ENCODE measurements at places on chromosomes 12 and 14. TPM values are rescaled to one million over a fixed set of nuclear protein-coding genes. Genes with fewer than 3 reads are reported as not detected.

The PTPN21 gene
- 10.6 TPM for total RNA-seq

The TSPAN8 gene
- total RNA-seq: 0.25 TPM

The CLEC4C gene
- not detected for total RNA-seq

The PMCH gene
- total RNA-seq: not detected

The MANSC4 gene
- not detected for total RNA-seq

The RACGAP1 gene
- total RNA-seq: 15.0 TPM

The SLC6A12 gene
- total RNA-seq: 11.1 TPM

The CD27 gene
- total RNA-seq: 0.25 TPM

The C14orf119 gene
- 12.8 TPM for total RNA-seq

The TAS2R8 gene
- 0.49 TPM for total RNA-seq

The RHNO1 gene
- 22.9 TPM for total RNA-seq
